ENCODE measurements at places on chromosomes 4 and X.

DNA sequence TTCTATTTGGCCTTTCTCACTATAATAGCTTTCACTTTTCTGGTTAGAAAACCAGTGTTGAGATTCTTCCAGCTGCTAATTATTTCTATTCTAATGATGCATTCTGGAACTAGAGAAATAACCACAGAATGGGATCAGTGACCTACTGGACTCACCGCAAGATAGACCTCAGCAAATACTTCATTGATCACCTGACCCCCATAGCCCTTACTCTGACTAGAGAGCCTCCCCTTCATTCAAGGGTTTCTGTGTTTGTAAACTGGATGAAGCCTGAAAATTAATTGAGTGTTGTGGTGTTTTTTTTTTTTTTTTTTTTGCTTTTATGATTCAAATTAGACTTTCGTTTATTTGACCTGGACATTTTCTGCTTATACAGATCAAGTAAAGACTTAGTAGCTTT, 97.0 kb downstream of the NBDY start:
- no peak for DNase-seq

- DNase-seq: peak; percentile 67
These were observed 668 bp upstream of the PTCHD1 start for GRCh38 chrX:23333842-23334520.

GRCh38 chr4:88059766-88060165, 52.3 kb downstream of the PKD2 start:
- no peak for DNase-seq

- no peak for DNase-seq
These were observed 87.8 kb downstream of the PLAC1 start for GRCh38 chrX:134570509-134570846.

All from T47D (cell line).